ENCODE measurements at places on chromosomes 12 and 14. TPM values are rescaled to one million over a fixed set of nuclear protein-coding genes. Genes with fewer than 3 reads are reported as not detected.

GRCh38 chr12:65944637-65945036, 120.4 kb downstream of the HMGA2 start:
- no peak overlapping the region for H3K4me3 ChIP-seq
- no peaks in the 10 kb centered on the region for H3K27me3 ChIP-seq
- no peaks in the 10 kb centered on the region for H3K4me1 ChIP-seq
- no peak overlapping the region for H3K27ac ChIP-seq
- peaks cover 16% of the 10 kb centered on the region for H3K36me3 ChIP-seq

Gene MYO1A
- not detected for total RNA-seq

DNA sequence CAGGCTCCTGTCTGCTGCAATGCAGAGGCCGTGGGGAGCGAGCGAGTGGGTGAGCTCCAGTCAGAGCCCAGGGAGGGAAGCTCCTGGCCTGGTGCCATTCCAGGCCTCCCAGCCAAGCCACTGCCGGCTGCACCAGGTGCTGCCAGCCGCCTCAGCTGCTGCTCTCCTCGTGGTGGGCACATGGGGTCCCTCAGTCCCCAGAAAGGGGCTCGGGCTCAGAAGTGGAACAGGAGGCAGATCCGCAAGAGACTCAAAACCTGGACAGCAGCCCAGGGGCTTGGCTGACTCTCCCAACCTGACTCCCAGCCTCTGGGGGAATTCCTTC, 2.4 kb downstream of the ABCB9 start:
- no peak overlapping the region for H3K4me3 ChIP-seq
- H3K36me3 ChIP-seq = no peaks in the 10 kb centered on the region
- no peak overlapping the region for H3K27ac ChIP-seq
- peaks cover 5% of the 10 kb centered on the region for H3K4me1 ChIP-seq
- no peaks in the 10 kb centered on the region for H3K27me3 ChIP-seq

DNA sequence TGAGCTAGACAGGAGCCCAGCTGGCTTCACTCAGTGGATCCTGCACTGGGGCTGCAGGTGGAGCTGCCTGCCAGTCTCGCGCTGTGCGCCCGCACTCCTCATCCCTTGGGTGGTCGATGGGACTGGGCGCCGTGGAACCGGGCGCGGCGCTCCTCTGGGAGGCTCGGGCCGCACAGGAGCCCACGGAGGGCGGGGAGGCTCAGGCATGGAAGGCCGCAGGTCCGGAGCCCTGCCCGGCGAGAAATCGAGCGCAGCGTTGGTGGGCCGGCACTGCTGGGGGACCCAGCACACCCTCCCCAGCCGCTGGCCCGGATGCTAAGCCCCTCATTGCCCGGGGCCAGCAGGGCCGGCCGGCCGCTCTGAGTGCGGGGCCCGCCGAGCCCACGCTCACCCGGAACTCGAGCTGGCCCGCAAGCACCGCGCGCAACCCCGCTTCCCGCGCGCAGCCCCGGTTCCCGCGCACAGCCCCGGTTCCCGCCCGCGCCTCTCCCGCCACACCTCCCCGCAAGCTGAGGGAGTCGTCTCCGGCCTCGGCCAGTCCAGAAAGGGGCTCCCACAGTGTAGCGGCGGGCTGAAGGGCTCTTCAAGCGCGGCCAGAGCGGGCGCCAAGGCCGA, 1130.5 kb upstream of the FLRT2 start:
- H3K27me3 ChIP-seq = no peaks in the 10 kb centered on the region
- peaks cover 20% of the 10 kb centered on the region for H3K4me1 ChIP-seq
- no peak for DNase-seq
- H3K27ac ChIP-seq = no peak overlapping the region
- no peak overlapping the region for H3K4me3 ChIP-seq

Gene IL23A
- total RNA-seq = 2.9 TPM

DNA sequence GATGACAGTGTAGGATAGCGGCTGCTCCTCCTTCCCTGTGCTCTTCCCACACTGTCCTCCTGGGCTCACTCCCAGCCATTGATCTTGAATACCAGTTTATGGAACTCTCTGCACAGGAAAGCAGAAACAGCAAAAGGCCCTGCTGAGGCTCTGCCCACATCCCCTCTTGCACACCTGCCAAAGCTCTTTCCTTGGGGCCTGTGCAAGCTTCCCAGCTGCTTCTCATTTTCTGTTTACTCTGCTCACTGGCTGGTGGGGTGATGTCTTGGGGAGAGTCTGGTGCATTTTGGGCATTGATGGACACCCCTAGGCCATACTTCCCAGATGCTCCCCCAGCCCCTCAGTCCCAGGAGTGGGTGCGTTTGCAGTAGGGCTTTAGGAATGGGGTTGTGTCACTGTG, 361.8 kb downstream of the TMEM121 start:
- no peaks in the 10 kb centered on the region for H3K36me3 ChIP-seq
- no peak for DNase-seq
- no peak overlapping the region for H3K4me3 ChIP-seq
- peaks cover 71% of the 10 kb centered on the region for H3K27me3 ChIP-seq

Gene ABCC9
- 0.07 TPM for total RNA-seq

- no peaks in the 10 kb centered on the region for H3K4me1 ChIP-seq
- H3K4me3 ChIP-seq = no peak overlapping the region
- no peak for DNase-seq
These were observed 437.3 kb downstream of the TMEM132D start for GRCh38 chr12:129466499-129466898.

Gene OAS1
- 18.8 TPM for total RNA-seq

Gene MANSC4
- not detected for total RNA-seq

DNA sequence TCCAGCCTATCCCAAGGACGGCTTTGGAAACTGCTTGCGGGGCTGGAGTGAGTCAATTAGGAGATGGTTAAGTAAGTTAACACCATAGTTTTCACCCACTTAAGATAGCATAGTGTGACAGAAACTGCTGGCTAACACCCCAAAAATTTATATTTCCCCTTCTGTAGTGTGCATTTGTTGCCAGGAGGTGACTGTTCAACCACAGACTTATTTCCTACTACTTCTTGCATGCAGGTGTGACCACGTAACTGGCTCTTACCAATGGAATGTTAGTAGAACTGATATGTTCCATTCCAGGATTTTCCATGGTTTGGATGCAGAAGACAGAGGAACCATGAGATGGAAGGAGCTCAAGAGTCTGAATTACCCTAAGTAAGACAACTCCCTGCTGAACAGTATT, 52.9 kb upstream of the SLC35F4 start:
- no peaks in the 10 kb centered on the region for H3K36me3 ChIP-seq
- peaks cover 9% of the 10 kb centered on the region for H3K27me3 ChIP-seq
- DNase-seq = no peak
- no peaks in the 10 kb centered on the region for H3K4me1 ChIP-seq

Gene TMEM117
- total RNA-seq = 3.2 TPM

- no peak for DNase-seq
- H3K4me3 ChIP-seq = no peak overlapping the region
- no peaks in the 10 kb centered on the region for H3K36me3 ChIP-seq
These were observed 6.1 kb downstream of the SOS2 start for GRCh38 chr14:50225067-50225973.

GRCh38 chr12:76270657-76271358, 77.4 kb downstream of the BBS10 start:
- H3K4me3 ChIP-seq = no peak overlapping the region
- no peaks in the 10 kb centered on the region for H3K27me3 ChIP-seq
- no peak for DNase-seq
- no peak overlapping the region for H3K27ac ChIP-seq
- H3K4me1 ChIP-seq = no peaks in the 10 kb centered on the region
- no peaks in the 10 kb centered on the region for H3K36me3 ChIP-seq

DNA sequence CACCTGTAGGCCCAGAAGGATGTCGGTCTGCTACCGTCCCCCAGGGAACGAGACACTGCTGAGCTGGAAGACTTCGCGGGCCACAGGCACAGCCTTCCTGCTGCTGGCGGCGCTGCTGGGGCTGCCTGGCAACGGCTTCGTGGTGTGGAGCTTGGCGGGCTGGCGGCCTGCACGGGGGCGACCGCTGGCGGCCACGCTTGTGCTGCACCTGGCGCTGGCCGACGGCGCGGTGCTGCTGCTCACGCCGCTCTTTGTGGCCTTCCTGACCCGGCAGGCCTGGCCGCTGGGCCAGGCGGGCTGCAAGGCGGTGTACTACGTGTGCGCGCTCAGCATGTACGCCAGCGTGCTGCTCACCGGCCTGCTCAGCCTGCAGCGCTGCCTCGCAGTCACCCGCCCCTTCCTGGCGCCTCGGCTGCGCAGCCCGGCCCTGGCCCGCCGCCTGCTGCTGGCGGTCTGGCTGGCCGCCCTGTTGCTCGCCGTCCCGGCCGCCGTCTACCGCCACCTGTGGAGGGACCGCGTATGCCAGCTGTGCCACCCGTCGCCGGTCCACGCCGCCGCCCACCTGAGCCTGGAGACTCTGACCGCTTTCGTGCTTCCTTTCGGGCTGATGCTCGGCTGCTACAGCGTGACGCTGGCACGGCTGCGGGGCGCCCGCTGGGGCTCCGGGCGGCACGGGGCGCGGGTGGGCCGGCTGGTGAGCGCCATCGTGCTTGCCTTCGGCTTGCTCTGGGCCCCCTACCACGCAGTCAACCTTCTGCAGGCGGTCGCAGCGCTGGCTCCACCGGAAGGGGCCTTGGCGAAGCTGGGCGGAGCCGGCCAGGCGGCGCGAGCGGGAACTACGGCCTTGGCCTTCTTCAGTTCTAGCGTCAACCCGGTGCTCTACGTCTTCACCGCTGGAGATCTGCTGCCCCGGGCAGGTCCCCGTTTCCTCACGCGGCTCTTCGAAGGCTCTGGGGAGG, at the start of gene LTB4R:
Gene LTB4R, plus strand, starts transcription at position 857 of the 959 bp plus-strand sequence. CDS start 4,150 bp downstream, outside the sequence.
- H3K27me3 ChIP-seq = no peaks in the 10 kb centered on the region
- H3K4me1 ChIP-seq = no peaks in the 10 kb centered on the region
- no peaks in the 10 kb centered on the region for H3K36me3 ChIP-seq
- DNase-seq = no peak
- H3K4me3 ChIP-seq = no peak within 1 kb of the TSS

Gene SERPINA5
- total RNA-seq = not detected

Gene TSHR
- total RNA-seq = not detected

DNA sequence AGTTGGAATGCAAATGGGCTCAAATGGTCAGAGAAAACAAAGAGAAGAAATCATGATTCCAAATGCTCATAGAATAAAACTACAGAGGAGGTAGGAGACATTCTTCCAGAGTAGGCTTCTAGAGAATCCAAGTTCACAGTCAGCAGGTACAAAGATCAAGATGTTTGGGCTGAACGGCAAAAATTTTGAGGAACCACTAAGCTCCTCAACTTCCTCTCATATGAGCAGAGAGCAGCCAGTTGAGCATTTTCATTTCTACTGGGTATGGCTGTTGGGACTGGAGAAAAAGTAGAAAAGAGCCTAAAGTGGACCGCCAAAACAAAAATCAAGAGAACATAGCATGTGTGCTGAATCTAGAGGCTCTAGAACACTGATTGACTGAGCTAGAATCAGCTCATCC, 73.8 kb upstream of the ARID2 start:
- H3K27me3 ChIP-seq = no peaks in the 10 kb centered on the region
- H3K27ac ChIP-seq = no peak overlapping the region
- H3K36me3 ChIP-seq = no peaks in the 10 kb centered on the region
- no peak for DNase-seq
- H3K4me1 ChIP-seq = no peaks in the 10 kb centered on the region

DNA sequence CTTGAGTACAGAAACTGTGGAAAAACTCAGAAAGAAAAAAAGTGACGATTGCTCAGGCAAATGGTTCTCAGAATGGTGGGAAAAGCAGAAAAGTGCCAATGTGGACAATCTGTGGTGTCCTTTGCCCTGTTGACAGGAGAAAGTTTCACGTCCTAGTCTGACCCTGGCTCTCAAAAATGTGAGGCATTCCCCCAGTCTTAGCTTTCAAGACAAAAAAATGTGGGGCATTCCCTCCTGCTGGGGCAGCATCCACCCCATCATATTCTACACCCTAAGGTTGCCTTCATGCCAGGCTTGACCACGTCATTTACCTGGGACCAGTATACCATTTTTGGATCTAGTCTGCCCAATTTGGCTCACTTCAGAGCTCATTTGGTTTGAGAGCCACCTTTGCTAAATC, 20.7 kb upstream of the ANAPC7 start:
- H3K36me3 ChIP-seq = no peaks in the 10 kb centered on the region
- no peak overlapping the region for H3K27ac ChIP-seq
- H3K27me3 ChIP-seq = no peaks in the 10 kb centered on the region
- DNase-seq = no peak
- H3K4me3 ChIP-seq = no peak overlapping the region

- no peak overlapping the region for H3K4me3 ChIP-seq
- H3K27me3 ChIP-seq = 0 out of 2 replicates have a peak, but pooled peaks cover 2% of the 10 kb centered on the region
- H3K4me1 ChIP-seq = no peaks in the 10 kb centered on the region
- DNase-seq = no peak
- H3K36me3 ChIP-seq = no peaks in the 10 kb centered on the region
These were observed 288.2 kb upstream of the TMPO start for GRCh38 chr12:98227162-98227561.

GRCh38 chr12:76866726-76867125, 12.1 kb downstream of the CSRP2 start:
- no peak overlapping the region for H3K4me3 ChIP-seq
- no peaks in the 10 kb centered on the region for H3K36me3 ChIP-seq
- no peaks in the 10 kb centered on the region for H3K4me1 ChIP-seq

DNA sequence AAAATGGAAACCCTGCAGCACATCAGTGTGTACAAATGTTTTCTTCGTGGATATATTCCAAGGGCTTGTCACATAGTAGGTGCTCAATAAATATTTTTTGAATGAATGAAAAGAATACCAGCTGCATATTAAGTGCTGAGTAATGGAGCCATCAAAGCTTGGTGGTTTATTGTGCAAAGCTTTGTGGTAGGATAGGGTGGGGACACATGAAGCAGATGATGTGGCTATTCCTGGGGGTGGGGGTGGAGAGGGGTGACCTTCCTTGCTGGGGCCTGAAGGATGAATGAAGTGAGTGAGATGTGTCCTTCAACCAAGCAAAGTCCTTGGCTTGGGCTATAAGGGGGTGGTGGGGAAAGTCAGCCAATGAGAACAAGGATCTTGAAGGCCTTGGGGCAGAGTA, 4.3 kb upstream of the KRT81 start:
- H3K27ac ChIP-seq = no peak overlapping the region
- no peak for DNase-seq
- H3K36me3 ChIP-seq = no peaks in the 10 kb centered on the region
- H3K4me3 ChIP-seq = no peak overlapping the region
- H3K27me3 ChIP-seq = no peaks in the 10 kb centered on the region

Gene RILPL1
- 15.3 TPM for total RNA-seq

DNA sequence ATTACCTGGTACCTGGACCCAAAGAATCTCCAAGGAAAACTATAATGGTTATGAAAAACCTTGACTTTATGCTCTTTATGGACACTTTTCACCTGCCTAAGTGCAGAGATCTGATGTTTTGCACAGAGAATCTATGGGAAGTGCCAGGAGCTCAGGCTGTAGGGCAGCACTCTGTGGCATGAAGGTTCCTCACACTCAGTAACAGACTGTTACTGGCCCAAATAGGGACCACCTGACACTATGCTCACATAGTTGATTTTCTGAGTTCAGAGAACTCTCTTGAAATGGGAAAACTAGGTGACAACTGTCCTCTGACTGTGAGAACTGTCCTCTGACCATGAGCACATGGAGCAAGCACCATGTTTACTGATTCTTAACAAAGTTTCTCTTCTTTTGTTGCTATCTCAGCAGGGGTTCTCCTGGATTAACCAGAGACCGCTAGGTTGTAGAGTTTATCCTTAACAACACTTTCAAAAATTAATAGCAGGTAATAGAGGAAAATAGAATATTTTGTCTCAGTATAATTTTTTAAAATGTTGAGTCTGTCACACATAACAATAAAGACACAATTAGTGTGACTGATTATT, 101.6 kb downstream of the STXBP6 start:
- H3K36me3 ChIP-seq = no peaks in the 10 kb centered on the region
- DNase-seq = no peak
- H3K4me3 ChIP-seq = no peak overlapping the region
- no peaks in the 10 kb centered on the region for H3K4me1 ChIP-seq
- H3K27ac ChIP-seq = no peak overlapping the region

Data from PC-9 (cell line).